CD4-positive, alpha-beta T cell treated with Interferon gamma for 1 hour (primary cell): ENCODE measurements at places on chromosomes 12 and 14.

- DNase-seq, result no peak
Measured at GRCh38 chr14:53231171-53231570, 78.0 kb upstream of the DDHD1 start.

- no peak for DNase-seq
Measured at GRCh38 chr14:75018694-75019093, 16.0 kb downstream of the EIF2B2 start.

DNA sequence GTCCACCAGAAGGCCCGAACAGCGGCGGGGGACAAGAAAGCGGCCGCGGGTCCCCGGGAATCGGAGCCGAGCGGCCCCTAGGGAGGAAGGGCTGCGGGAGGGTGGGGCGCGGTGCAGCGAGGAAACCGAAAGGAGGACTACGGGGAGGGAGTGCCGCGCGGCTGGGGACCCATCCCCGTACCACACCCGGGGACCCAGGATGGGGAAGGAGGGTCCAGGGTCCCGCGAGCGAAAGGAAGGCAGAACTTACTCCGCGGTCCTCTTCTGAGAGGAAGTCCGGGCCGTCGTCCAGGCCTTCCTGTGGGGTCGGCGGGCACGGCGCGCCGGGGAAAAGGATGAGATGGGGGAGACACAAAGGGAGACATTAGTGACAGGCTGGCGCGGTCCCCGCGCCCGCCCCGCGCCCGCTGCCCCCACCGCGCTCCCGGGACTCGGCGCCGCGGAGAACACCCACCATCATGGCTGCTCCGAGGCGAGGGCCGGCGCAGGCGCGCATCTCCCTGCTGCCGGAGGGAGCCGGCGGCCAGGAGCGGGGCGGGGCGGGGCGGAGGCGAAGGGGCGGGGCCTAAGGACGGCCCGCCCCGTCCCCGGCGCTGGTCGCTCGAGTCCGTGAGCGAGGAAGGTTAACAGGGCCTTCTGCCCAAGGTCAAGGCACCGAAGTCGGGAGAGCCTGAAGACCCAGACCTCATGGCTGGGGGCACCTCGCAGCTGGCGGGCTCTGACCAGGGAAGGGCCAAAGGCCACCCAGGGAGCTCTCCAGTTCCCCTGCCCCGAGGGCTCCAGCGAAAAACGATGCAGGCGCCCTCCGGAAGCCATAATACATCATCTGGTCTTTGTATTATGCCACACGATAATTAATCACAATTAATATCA is at the start of gene SNX6:
Gene SNX6 (minus strand): TSS at position 492 of the 873 bp plus-strand sequence. CDS start 32 bp downstream, at position 460.
- DNase-seq, result peak; percentile 85

DNA sequence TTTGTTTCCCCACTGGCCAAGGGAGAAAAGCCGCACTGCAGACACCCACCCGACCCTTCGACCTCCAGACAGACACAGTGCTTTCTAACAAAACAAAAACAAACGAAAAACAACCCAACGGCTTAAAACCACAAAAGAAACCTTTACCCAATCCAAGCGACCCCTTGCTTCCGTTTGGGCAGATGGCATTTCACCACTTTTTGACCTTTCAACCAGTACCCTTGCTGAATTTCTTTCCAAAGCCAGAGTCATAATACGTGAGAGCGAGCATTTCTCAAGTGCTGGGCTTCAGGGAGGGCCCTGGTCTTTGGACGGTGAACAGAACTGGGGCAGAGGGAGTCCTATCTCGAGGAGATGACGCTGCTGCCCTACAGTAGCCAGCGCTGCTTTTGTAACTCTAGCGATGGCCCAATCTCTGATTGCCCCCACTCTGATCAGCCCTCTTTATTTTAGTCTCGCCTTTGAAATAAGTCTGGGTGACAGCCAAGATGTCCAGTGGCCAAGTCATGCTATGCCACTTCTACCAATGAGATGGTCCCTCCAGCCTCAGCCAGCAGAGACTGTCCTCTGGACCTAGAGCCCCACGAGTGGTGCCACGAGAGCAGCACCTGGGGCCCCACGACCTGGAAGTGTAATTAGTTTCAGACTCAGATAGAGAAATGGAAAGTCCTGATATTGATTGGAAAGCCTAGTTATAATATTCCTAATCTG is 21.9 kb upstream of the ADIPOR2 start:
- peak; percentile 6 for DNase-seq

DNA sequence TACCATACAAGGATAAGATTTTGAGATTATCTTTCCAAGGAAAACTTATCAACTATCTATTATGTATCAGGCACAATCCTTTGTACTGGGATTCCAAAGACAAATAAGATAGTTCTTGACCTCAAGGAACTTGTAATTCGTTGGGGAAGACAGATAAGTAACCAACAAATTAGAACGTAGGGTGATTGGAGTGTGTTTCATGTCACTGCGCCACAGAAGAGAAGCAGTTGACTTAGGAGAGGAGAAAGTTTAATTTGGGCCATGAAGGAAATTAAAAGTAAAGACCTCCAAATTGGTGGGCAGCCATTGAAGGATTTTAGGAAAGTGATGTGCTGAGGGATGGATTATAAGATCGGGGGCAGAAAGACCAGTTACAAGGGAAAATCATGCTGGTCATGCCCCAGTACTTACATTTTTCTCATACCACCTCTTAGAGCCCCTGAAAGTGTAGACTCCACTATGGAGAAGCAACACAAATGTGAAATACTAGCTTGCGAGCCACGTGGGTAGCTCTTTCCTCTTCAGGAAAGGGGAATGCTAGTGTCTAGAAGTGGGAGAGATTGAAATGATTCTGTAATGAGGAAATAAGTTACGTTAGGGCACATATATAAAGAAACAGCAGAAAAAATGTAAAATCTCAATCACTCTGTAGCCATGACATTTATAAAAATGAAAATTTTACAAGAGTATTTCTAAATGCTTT is 148.7 kb downstream of the ETV6 start:
- no peak for DNase-seq

GRCh38 chr14:58794993-58795762 is 157.4 kb downstream of the DACT1 start:
- DNase-seq, result no peak

GRCh38 chr12:63294327-63294632 is 143.3 kb upstream of the AVPR1A start:
- no peak for DNase-seq

DNA sequence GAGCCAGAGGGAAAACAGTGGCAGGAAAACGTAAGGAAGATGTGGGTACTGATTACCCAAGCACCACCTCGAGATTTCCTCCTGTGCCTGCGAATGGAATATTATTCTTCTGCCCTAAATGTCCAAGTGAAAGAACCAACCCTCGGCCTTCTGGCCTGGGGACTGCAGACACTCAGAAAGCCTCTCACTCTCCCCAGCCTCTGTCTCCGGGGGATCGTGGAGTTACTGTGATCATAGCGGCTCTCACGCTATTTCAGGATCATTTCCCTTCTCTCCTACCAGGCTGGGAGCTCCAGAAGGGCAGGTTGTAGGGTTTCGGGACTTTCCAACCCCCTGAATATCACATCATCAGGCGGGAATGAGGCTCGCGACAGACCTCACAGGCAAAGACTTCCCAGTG is 68.9 kb downstream of the KDM2B start:
- no peak for DNase-seq

DNA sequence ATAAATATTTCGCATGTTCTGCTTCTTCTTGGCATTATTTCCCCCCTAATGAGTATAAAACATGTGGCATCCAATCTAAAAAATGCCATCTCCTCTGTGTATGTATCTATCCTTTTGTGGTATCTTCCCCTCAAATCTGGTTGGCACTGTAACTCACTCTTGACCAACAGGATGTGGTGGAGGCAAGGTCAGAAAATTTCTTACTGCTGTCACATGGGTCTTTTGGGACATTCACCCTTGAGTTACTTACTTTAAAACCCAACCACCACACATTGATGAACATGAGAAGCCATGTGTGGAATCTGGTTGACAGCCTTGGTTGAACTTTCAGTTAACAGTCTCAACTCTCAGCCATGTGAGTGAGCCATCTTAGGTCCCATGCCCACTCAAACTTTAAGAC is 516.9 kb downstream of the SLC16A7 start:
- DNase-seq, result no peak

- peak; percentile 65 for DNase-seq
Measured at GRCh38 chr12:47307680-47308399, 228.1 kb upstream of the AMIGO2 start.

DNA sequence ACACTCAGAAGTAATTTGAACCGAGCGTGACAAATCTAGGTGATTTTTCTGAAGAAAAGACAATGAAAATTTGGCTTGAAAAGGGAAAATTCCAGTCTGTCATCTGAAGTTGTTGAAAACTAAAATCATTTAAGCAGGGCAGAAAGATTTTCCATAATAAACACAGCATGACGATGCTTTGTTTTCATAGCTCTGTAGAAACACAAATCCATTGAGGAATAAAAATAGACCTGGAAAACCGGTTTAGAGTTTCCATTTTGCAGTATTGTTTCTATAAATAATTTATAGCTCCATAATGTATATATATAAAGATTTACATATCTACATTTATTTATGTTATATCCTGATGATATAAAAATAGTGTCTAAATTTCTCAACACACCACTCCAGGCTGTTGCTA is 1918.5 kb upstream of the FLRT2 start:
- no peak for DNase-seq

DNA sequence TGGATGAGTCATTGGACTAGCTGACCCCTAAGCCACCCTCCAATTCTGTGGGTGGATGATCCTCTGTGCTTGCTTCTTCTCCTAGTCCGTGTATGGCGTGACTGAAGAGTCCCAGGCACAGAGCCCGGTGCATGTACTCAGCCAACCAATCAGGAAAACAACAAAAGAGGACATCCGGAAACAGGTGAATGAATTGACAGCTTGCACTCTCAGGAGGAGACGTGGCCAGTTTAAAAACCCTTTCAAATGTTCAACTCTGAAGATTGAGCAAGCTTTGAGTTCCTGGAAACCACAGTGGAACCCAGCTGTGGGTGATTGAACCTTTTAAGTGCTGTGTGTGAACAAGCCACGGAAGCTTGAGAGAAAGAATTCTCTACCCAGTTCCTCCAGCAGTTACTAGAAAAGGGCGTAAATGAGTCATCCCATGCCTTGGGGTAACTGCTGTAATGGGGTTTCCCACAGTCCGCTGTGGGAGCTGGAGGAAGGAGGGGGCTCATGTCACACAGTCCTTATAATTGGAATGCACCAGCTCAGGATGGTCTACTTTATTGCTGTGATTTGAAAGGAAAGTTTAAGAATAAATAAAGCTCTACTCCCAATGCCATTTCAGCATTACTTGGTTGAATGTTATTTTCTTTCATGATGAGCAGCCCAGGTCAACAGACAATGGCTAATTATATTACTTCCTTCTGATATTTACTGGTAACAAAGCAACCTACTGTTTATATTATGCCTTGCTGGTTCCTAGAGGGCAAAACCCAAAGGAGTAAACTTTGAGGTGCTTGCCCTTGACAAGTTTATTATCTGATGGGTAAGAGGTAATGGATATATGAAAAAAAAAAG is 417.0 kb downstream of the DPF3 start:
- DNase-seq, result peak; percentile 40

- no peak for DNase-seq
Measured at GRCh38 chr14:66254038-66254437, 232.1 kb upstream of the CCDC196 start.

GRCh38 chr12:1220127-1221092 is 229.4 kb downstream of the ERC1 start:
- no peak for DNase-seq

GRCh38 chr12:14951851-14952250 is 9.6 kb downstream of the ARHGDIB start:
- DNase-seq, result no peak

DNA sequence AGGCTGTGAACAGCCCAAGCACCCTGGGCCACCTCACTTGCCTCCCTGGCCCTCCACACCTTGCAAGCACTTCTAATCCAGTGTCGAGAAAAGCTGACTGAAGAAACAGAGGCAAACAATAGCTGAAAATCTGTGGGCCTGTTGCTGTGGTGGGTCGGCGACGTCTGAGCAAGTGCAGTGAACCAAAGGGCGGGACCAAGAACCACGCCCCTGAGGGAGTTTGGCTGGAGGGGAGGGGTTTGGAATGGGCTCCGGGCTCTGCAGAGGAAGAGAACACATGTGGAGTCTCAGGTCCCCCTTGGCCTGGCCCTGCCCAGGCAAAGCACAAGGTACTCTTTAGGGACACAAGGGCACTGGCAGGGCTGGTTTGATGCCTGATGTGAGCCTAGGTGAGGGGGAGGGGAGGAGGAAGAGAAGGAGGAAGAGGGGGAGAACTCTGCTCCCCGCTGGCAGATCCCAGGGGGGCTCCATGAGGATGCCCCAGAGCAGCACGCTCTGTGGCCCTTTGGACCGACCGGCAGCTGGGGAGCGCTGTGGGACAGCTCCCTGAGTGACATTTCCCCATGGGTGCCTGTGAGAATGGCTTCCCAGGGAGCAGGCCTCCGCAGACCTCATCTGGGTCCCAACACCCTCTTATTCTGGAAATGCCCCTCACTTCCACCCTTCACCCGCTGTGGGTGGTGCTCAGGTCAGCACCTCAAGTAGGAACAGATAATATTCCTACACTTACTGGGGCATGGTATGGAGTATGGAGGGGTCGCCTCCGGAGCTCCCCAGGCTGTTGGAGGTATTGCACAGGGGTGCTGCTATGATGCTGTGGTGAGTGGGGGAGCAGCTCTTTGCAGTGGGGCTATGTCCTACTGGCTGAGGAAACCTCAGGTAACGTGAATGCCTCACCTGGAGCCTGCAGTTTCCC is 85.5 kb downstream of the CPSF2 start:
- DNase-seq, result no peak

DNA sequence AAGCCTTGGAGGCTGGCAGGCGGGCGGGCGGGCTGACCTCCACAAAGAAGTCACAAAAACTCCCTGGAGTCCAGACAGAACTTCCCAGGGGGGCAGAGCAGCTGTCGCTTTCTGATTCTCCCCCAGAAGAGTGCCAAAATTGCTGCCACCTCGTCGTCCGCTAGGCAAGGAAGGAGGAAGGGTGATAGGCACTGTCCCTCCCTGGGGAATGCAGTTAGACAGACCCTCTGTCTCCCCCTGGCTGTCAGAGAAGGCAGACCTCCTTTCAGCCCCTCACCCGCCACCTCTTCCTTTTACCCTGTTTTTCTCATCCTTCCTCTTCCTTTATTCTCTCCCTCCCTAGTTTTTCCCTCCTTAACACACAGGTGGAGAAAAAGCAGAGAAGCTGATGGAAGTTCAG is 18.7 kb downstream of the GRIN2B start:
- no peak for DNase-seq

DNA sequence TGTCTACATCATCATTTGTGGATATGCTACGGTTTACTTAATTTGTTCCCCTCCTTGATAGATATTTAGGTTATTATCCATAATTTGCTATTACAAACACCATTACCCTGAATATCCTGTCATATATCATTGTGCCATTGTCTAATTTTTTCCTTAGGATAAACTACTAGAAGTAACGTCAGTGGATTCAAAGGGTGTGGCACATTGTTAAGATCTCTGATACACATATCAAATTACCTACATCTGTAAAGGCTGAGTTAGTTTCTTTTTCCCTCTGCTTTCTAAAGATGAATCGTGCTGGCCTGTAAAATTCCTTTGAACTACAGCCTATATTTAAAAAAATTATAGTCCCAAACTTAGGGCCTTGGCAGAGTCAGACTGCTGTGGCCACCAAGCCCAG is 53.9 kb upstream of the STRN3 start:
- no peak for DNase-seq
